ENCODE measurements at places on chromosomes 7 and 10. TPM values are rescaled to one million over a fixed set of nuclear protein-coding genes. Genes with fewer than 3 reads are reported as not detected.
A peak's percentile ranks its signal among the peaks of the same experiment; 100 is the strongest.

- peak; percentile 77 for DNase-seq
Measured at GRCh38 chr10:125096371-125096770, 64.0 kb downstream of the CTBP2 start.

DNA sequence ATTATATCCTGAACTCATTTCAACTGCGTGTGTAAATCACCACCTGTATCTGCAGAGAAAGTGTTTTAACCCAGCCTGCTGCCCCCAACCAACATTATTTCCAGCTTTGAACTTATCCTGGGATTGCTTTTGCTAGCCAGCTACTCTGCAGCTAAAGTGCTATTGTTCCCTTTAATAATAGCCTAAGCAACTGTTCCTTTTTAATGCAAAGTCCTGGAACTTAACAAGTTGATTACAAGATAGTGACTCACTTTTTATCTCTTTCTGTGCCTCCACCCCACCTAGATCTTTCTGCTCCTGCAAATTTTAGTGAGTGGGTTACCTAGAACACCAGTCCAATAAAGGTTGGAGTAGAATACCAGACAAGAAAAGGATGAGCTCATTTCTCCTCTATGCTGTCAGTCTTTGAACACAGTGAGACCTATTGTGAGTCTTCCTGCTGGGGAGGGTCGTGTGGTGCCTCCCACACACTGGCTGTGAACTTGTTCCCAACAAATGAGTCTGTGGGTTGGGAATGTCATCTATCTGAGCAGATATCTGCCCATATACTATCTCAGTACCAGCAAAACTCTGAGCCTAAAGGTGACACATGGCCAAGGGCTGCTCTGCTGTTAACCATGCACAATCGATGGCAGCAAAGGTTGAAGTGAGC is 137.7 kb downstream of the FAM204A start:
- DNase-seq: no peak

DNA sequence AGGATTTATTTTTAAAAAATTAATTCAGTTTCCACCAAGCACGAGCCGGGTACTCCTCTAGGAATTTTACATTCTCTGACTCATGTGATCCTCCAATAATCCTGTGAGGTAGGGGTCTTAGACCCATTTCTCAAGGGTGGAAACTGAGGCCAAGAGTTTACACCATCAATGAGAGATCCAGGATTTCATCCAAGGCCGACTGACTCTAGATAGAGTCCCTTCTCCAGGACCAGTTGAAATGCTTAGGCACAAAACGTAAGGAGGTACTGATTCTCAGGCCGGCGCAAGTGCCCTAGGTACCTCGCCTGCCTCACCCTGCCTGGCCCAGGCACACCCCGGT is 95.7 kb upstream of the DUSP5 start:
- DNase-seq: no peak

DNA sequence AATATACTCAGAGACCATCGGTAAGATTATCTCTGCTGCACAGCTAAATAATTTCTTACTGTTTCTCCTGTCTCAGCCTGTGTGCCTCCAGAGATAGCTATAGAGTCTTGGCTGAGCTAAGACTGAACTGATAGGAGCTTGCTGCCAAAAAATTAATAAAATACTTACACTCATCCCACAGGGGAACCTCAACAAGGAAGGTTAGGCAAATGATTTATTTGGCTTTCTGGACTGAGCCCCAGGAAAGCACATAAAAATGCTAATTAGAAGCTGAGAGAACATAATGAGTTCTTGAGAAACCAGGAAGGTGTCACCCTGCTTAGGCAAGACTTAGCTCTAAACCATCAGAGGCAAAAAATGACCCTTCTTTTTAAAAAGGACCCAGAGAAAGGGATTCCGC is 534.5 kb downstream of the TNS3 start:
- peak; percentile 91 for DNase-seq

The IGFBP1 gene
- total RNA-seq: 0.17 TPM

The PPIF gene
- total RNA-seq: 58.7 TPM
